ENCODE measurements at places on chromosomes 2 and 18.

- DNase-seq = peak; percentile 15
Observed at GRCh38 chr2:138846216-138846821, 66.1 kb upstream of the NXPH2 start.

DNA sequence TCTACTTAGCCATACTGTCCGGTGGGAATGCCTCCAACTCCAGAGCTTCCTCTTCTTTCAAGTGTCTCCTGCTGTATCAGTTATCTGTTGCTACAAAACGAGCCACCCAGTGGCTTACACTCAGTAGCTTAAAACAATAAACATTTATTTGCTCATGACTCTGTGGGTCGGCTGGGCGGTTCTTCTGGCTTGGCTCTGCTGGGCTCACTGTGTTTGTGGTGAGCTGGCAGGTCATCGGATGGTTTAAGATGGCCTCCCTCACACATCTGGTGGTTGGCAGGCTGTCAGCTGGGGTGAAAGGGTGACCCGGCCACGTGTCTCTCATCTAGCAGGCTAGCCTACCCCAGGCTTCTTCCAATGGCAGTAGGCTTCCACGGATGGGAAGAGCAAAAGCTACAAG lies 122.4 kb upstream of the SLC1A4 start:
- peak; percentile 99 for DNase-seq

GRCh38 chr2:238803996-238804870 lies 43.7 kb upstream of the TWIST2 start:
- DNase-seq = peak; percentile 53

GRCh38 chr2:16613539-16614011 lies 52.1 kb downstream of the CYRIA start:
- DNase-seq = no peak

DNA sequence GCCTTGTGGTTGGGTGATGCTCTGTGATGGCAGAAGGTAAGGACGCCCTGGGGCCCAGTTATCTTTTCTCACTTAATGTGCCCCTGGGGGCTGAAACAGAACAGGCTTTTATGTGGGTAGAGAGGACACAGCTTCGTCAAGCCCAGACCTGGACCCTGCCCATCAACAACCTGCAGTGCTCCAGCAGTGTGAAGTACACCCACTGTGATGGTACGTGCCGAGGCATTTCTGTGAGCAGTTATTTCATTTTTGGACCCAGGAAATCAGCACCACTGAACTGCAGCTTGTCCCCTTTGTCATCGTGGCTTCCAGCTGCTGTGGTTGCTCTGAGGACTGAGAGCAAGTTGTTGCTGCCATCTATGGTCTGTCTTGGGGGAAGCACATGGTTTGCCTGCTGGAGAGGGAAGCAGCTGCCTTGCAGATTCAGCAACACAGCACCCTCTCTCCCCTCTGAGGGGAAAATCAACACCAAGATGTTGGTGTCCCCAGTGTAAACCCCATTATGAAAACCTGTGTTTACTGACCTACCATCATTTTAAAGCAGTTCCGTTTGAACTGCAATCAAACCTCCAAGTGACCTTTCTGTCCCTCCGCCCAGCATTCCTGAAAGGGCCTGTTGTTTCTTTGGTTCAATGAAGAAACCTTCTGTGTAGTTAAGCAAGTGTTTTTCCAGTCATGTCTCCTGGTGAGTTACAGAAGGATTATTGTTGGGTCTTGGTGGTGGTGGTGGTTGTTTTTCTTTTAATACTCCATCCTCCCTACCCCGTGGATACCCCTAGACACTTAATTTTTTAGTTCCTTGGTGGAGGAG lies 158.2 kb downstream of the MGAT5 start:
- DNase-seq = peak; percentile 86

DNA sequence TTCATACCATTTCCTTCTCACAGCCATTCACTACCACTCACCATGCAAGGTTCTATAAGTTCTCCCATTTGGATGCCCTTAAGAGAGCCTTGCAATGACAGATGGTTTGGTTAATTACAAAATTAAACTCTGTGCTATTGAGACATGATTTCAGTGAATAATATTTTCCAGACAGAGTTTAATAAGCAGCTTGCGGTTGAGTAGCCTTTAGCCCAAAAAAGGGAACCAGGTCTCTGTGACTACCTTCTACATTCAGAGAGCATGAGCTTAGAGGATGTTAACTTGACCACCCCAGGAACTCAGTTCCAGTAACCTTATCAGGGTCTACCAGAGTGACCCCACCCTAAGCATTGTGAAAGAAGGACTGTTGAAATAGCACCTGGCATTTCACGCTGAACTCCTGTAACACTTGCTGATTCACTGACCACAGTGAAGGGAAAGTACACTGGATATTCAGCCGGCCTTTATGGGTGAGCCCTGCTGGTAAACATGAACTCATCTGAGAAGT lies 1173.1 kb upstream of the ZEB2 start:
- DNase-seq = peak; percentile 40

DNA sequence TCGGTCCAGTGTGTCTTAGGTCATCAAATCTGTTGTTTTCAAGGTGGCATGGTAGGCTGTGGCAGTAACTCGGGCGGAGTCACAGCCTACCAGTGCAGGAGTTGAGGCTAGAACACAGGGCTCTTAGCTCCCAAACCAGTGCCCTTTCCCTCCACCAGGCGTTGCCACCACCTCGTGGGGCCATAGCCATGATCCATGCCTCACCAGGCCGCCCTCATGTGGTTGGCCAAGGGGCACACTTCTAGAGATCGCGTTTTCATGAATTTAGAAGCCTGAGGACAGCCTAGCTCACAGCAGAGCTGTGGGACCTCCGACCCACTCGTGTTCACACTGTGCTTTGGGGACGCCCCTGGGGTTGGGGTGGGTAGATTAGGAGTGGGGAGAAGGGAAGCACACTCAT lies 10.6 kb downstream of the SEC11C start:
- DNase-seq = no peak

DNA sequence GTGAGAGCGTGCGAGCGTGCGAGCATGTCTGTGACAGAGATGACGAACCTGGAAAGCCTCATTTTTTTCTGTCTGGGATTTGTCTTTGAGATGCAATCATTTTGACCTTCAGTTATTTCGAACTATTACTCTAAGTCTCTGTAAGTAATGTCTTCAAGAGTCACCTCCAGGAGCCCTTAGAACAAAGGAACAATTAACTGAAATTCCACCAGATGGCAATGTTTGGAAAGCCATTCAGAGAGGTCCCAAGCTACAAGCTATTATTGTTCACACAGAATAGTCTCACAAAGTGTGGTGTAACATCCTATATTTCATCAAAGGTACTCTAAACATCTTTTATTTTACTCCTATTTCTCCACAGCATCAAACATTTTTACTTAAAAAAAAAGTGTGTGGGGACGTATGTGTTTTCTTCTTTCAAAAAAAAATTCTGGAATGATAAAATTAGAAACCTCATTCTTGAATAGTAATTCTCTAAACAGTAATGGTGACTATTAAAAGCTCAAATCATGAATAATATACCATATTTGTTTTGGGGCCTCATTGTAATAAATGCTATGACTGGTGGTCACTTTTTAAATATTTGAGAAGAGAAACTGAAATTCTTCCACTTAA lies 35.1 kb upstream of the MAPRE2 start:
- peak; percentile 73 for DNase-seq

DNA sequence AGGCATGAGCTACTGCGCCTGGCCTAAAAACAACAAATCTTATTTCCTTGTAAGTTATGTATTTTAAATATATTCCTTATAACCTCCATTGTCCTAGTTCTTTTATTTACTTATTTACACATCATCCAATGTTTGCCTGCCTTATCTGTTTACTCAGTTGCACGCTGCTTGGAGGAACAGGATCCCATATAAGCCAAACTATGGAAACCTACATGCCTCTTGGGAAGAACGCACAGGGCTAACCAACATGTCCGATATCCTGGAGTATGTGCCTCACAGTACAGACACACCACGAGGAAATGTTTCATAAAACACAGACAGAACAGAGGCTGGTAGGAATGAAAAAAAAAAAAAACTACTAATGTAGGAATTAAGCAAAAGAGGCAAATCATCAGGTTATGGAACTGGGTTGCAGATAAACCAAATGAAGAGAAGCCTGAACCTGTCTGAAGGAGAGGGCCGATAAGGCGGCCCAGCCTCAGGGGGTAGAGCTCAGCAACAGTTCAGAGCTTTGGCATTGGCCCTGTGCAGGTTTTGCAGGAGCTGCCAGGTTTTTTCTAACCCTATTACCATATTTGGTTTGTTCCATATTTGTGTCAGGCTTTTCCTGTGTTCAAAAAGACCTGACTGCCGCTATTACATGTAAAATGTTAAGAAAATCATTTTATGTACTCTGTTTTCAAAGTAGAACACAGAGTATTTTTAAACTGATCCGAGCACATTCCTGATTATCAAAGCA lies 19.9 kb upstream of the SP3 start:
- DNase-seq = no peak

- DNase-seq = no peak
Observed at GRCh38 chr2:149278872-149279264, 51.5 kb upstream of the LYPD6 start.

DNA sequence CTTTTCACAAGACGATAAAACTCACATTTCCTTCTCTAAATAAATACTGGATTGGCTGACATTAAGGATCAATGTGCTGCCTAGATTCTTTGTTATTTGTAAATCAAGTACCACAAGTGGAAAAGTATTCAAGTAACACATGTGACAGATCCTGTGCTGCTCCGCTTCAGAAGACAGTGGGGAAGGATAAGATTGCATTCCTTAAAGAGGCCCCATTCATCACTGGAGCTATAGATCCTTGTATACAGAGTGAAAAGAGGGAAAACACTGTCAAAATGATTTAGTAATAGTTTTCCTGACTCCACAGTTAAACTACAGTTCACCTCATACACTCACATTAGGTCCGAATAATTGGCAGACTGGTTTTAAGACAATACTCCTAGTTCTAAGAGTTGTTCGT lies 108.0 kb upstream of the CSRNP3 start:
- no peak for DNase-seq

- DNase-seq = no peak
Observed at GRCh38 chr18:14117606-14118005, 14.6 kb downstream of the ZNF519 start.

DNA sequence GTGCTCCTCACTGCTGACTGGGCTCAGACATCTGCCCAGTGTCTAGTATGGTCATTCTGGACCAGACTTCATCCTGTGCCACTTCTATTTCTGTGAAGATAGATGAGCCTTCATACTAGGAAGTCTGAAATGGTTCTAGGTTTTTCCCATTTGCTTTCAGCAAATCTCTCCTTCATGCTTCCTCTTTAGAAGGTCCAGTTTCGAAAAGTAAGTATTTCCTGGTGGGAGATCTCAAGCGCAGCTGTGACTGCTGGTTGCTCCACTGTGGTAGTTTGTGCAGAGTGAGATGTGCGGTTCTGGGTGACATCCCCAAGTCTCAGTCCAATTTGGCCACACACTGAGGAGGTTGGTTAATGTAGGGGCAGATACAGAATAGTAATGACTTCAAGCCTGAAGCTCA lies 14.4 kb downstream of the IL36B start:
- DNase-seq = no peak

GRCh38 chr2:236663287-236664101 lies 93.9 kb downstream of the ACKR3 start:
- peak; percentile 84 for DNase-seq

DNA sequence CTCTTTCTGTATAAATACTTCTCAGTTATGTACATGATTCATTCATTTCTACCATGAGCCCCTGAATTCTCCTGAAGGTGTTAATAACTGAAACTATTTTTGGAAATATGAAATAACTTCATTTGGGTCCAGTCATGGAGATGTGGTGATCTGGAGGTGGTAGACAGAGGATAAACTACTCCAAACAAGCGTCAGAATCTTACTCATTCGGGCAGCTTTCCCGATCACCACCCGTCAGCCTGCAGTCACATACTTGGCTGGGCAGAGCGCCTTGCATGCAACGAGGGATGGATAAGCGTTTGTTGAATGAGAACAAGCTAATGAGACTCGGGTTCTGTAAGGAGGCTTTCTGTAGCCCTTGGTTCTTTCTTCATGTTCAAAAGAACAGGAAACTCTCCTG lies 222.7 kb downstream of the CD226 start:
- DNase-seq = no peak

- DNase-seq = peak; percentile 86
Observed at GRCh38 chr2:38505779-38506178, 96.9 kb downstream of the HNRNPLL start.

DNA sequence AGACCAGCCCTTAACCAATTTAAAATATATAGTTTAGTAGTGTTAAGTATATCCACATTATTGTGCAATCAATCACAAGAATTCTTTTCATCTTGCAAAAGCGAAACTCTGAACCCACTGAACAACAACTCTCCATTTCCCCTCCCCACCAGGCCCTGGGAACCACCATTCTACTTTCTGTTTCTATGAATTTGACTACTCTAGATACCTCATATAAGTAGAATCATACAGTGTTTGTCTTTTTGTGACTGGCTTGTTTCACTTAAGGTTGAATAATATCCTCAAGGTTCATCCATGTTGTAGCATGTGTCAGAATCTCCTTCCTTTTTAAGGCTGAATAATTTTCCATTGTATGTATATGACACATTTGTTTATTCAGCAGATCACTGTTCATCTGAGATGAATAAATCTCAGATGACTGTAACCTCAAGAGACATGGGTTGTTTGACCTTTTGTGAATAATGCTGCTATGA lies 8.1 kb upstream of the SOS1 start:
- DNase-seq = no peak

GRCh38 chr2:102753563-102754159 lies 8.2 kb upstream of the TMEM182 start:
- DNase-seq = peak; percentile 54

GRCh38 chr2:113157897-113158753 lies 15.6 kb upstream of the PSD4 start:
- peak; percentile 81 for DNase-seq

DNA sequence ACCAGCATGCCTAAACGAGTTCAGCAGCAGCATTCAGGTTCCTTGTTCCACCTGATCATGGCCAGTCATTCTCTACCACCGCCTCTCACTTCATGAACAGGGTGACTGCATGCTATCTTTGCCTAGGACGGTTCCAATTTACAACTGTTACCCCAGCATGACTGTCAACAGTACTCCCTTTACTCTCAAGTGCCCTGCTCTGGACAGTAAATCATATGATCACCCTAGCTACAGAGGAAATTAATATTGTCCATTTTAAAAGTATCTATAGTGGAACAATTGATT lies 25.7 kb downstream of the MGAT4A start:
- no peak for DNase-seq
